ENCODE measurements at places on chromosomes 12 and 14.

DNA sequence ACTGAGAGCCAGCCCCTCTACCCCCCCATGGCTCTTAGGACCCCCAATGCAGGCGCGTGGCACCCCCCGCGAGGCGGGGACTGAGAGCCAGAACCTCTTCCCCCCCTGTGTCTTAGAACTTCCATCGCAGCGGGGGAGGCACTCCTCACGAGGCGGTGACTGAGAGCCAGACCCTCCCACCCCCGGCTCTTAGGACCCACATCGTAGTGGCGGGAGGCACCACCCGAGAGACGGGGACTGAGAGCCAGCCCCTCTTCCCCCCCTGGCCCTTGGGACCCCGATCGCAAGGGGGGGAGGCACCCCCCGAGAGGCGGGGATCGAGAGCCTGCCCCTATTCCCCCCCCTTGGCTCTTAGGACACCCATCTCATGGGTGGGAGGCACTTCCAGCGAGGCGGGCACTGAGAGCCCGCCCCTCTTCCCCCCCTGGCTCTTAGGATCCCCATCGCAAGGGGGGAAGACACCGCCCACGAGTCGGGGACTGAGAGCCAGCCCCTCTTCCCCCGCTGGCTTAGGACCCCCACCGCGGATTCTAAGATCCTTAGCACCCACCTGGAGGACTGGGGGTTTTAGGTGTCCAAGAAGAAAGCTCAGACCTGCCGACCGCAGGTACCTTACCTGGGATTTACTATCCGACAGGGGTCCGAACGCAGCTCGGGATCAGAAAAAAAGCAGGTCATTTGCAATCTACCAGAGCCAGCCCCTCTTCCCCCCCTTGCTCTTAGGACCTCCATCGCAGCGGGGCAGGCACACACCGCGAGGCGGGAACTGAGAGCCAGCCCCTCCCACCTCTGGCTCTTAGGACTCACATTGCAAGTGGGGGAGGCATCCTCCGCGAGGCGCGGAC lies 44.9 kb downstream of the DDX11 start:
- DNase-seq = no peak

DNA sequence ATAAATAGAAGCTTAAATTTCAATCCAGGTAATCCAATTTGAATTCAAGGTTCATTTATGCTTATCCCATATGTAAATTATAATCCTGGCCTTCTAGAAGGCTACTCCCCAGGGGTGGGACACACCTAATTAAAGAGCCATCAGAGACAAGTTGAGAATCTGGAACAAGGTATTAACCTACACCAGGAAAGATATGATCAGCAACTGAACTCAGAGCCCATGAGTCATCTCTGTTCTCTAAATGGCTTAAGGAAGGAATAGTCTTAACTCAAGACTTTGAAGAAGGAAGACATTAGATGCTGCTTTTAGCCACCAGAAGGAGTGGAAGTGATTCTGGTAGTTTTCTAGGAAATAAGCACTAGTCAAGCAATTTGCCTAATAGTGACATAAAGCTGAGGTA lies 88.0 kb downstream of the KIF21A start:
- DNase-seq = no peak

- DNase-seq = no peak
Observed at GRCh38 chr14:24255931-24256711, 6.9 kb downstream of the TGM1 start.

DNA sequence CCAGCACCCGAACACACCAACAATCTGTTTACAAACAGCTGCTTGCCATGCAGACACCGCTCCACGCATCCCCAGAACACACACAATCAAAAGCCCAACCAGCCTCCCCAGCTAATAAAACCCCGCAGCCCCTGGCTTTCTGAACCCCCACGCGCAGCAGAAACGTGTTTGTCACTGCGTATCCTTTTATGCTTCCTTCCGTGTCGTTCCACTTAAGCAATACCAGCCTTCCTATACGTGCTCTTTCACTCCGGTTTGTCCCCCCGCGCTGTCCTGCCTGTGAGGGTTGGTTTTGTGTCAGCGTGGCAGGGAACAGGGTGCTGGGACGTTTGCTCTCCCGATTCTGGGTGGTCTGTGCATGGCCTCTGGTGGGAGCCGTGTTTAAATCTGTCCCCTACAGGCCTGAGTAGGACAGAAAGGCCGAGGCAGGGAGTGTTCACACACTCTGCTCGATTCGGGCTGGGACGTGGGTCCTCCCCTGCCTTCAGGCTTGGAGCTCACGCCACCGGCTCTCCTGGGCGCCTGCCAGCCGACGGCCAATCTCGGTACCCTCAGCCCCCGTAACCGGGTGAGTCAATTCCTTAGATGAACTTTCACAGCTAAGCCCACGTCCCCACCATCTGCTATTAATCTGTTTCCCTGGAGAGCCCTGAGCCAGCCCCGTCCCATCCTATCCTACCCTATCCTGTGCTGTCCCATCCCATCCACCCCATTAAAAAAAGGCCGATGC lies 60.0 kb downstream of the NOC4L start:
- DNase-seq = no peak

- DNase-seq = no peak
Observed at GRCh38 chr12:129827102-129827865, 76.5 kb downstream of the TMEM132D start.

- DNase-seq = no peak
Observed at GRCh38 chr12:131487388-131488124, 223.3 kb upstream of the SFSWAP start.

DNA sequence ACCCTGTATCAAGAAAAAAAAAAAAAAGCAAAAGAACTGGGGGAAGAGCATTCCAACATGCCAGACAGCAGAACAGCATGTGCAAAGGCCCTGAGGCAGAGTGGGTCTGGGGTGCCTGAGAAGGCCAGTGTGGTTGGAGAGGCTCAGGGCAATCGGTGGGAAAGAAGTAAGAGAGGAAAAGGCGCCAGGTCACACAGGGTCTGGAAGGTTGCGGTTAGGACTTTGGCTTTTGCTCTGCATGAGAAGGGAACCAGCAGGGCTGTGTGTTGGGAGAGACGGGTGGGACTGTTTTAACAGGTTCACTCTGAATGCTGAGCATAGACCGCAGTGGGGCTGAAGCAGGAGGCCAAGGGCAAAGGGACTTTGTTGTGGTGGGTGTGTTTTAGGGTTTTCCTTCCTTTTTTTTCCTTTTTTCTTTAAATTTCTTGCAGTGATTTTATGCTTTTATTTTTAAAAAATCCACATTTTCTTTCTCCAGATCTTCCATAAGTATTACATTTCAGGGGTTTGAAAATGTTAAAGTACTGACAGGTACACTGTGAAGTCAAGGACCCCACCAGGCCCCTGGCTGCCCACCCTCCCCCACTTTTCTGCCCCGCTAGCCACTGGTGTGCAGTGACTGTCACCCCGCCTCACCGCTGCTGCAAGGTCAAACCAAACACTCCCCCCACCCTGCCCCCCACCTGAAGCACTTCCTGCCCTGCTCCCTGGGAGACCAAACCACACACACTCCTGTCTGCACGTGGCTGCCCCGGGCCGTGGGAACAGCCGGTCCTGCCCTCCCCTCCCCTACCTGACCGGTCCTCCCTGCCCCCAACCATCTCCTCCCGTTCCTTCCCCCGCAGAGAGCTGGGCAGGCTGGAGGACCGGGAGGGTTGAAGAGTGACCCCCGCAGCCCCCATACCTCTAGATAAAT lies 30.0 kb downstream of the DTX1 start:
- no peak for DNase-seq

DNA sequence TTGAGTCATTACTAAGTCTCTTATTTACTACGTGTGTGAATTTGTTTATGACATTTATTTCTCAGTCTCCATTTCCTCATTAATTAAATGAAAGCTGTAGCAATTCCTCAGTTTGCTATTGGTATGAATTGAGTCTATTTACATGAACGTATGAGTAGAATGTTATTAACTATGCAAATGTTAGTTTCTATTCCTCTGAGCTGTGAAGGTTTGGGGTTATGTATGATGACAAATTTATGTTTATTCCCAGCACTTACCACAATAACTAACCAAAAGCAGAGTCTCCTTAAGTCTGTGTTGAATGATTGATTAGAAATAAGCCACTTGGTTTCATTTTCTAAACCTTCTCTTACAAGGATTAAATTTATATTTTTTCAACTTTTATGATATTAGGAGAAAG lies 1340.9 kb downstream of the FSCB start:
- no peak for DNase-seq

GRCh38 chr14:87018294-87018693 lies 974.7 kb downstream of the GALC start:
- DNase-seq = no peak

- DNase-seq = no peak
Observed at GRCh38 chr14:86787717-86788116, 1205.3 kb downstream of the GALC start.

- no peak for DNase-seq
Observed at GRCh38 chr12:85092814-85093370, 56.7 kb downstream of the LRRIQ1 start.

GRCh38 chr12:132163911-132164288 lies 19.6 kb downstream of the NOC4L start:
- DNase-seq = no peak

GRCh38 chr12:99282086-99282485 lies 365.5 kb upstream of the GARIN6 start:
- DNase-seq = no peak

- no peak for DNase-seq
Observed at GRCh38 chr12:6199531-6200255, 507 bp upstream of the CD9 start.

GRCh38 chr12:53198486-53199110 lies 8.5 kb downstream of the ITGB7 start:
- DNase-seq = no peak

GRCh38 chr12:2535583-2536204 lies 259.1 kb upstream of the FKBP4 start:
- DNase-seq = no peak

DNA sequence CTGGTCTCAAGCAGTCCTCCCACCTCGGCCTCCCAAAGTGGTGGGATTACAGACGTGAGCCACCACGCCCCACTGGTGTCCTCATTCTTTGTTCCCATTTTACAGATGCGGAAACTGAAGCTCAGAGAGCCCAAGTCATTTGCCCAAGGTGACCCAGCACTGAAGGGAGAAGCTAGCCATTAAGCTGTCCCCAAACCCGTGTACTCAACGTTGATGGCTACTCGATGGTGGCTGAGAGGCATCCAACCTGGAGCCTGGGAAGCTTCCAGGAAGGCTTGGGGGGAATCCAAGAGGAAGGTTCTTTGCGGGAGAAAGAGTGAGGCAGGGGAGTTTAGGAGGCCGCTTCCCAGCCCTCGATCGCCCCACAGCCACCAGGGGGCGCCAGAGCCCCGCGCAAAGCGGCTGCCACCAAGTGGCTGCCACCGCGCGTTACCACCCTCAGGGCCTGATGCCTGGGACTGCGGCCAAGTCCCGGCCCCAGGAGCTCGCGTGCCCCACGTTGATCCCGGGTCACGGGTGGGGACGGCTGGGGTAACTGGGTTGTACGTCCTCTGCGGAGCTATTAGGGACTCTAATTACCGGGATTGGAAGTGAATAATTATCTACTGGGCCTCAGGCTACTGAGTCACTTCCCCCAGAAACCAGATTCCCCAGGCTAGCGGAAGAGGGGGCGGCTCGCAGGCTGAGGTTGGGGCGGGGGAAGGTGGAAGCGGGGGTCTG lies 8.8 kb upstream of the SH2B3 start:
- DNase-seq = peak; percentile 98

DNA sequence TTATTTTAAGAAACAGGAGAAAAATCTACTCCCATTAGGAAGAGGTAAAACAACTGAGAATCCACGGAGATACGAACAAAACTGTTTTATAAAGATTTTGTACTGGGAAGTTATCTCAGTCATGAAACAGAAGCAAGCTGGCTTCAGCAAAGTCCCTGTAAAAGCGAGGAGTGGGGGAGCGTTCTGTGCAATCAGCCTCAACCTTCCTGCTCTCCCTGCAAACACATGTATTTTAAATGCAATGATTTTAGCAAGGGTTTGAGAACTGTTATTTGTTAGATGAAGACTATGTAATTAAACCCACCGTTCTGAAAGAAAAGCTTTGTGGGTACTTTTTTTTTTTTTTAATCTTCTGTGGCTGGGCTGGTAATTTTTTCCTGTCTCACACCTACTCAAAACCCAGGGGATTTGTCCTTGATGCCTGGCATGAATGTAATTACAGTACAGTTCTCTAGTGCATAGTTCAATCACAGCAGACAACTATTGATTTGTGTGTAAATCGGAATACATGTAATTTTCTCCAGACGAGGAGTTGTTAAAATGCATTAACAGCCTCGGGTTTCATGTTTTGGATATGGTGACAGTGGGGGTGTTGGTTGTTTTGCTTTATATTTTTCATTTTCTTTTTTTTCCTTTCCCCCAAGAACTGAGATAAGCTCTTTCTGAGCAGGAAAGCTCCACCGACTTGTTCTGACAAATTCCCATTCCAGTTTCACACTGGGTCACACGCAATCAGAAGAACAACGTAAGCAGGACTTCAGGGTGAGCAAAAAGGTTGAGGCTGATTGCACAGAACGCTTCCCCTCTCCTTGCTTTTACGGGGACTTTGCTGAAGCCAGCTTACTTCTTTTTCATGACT lies 153.6 kb downstream of the PHLDA1 start:
- DNase-seq = peak; percentile 67

- DNase-seq = no peak
Observed at GRCh38 chr14:26597589-26598080, at the start of gene NOVA1. Gene NOVA1, minus strand, starts transcription at chr14:26598033. Its CDS starts 597 bp downstream, at chr14:26597436.

DNA sequence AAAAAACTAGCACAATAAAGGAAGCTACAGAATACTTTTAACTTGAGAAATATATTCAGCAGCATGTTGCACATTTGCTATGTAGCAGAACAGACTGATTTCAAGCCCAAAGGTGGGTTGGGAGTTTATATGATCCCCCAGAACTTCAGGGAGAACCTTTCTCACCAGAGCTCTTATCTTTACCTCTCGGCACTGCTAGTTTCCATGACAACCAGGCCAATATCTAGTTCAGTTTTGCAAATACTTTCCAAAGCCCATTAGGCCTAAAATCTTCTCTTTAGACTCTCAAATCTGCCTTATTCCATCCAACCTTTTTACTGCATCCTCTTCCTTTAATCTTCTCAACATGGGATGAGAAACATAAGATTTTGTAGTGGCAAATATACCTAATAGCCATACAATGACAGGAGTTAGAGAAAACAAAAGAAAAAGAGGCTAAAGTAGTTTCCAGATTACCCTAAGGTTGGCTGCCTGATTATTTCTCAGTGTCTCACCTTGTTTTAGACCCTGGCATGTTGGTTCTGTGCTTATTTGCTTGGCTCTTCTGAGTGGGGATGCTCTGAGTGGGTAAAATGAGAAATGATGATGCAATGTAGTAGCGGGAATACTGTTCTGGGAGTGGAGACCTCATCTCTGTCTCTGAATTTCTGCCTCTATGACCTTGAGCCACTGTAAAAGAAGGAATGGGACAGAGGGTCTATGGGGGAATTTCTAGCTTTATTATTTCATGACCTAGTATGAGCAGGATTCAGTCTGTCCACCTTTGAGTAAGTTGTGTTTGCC lies 427.6 kb upstream of the STXBP6 start:
- no peak for DNase-seq

- no peak for DNase-seq
Observed at GRCh38 chr12:121974026-121974985, 47.4 kb upstream of the BCL7A start.

DNA sequence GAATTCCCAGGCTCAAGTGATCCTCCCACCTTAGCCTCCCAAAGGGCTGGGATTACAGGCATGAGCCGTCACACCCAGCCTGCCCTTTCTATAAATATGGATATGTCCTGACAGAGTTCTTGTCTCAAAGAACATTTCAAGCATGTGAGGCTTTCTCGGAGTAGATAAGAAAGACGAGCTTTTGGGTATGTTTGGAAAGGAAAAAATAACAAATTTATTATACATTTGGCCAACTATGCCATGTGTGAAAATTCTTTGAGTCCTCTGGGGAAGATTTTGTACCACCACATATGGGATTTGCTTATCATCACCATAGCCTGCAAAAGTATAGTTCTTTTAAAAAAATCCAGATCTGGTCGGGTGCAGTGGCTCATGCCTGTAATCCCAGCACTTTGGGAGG lies 23.7 kb upstream of the MYBPC1 start:
- no peak for DNase-seq

GRCh38 chr12:19196959-19197630 lies 67.6 kb downstream of the PLEKHA5 start:
- DNase-seq = no peak
